Osteocyte (in vitro differentiated cells): ENCODE measurements at places on chromosomes 2 and 18. TPM values are rescaled to one million over a fixed set of nuclear protein-coding genes. Genes with fewer than 3 reads are reported as not detected.

Gene MDH1B
- total RNA-seq = 1.2 and 1.3 TPM in 2 replicates

Gene MXD1
- 7.9 and 8.2 TPM in 2 replicates for total RNA-seq

Gene PROKR1
- total RNA-seq = not detected in 2 replicates

Gene ATP8B1
- 38.5 and 38.7 TPM in 2 replicates for total RNA-seq

Gene CD8B2
- not detected in 2 replicates for total RNA-seq

GRCh38 chr2:102266204-102266603 lies 45.2 kb upstream of the IL1RL1 start:
- DNase-seq = no peak
- H3K36me3 ChIP-seq = no peaks in the 10 kb centered on the region
- H3K4me3 ChIP-seq = no peak overlapping the region
- H3K27ac ChIP-seq = no peak overlapping the region
- no peaks in the 10 kb centered on the region for H3K4me1 ChIP-seq

GRCh38 chr2:222305516-222306392 lies 7.0 kb upstream of the PAX3 start:
- H3K4me3 ChIP-seq = peak overlapping the region; percentile 82
- H3K27me3 ChIP-seq = peaks cover 98% of the 10 kb centered on the region
- peak; percentile 84 for DNase-seq
- no peak overlapping the region for H3K27ac ChIP-seq
- no peaks in the 10 kb centered on the region for H3K36me3 ChIP-seq

- H3K27ac ChIP-seq = peak overlapping the region; percentile 38
- H3K27me3 ChIP-seq = no peaks in the 10 kb centered on the region
- H3K4me3 ChIP-seq = no peak overlapping the region
- no peak for DNase-seq
Observed at GRCh38 chr2:200471324-200471848, 38.5 kb downstream of the KCTD18 start.

DNA sequence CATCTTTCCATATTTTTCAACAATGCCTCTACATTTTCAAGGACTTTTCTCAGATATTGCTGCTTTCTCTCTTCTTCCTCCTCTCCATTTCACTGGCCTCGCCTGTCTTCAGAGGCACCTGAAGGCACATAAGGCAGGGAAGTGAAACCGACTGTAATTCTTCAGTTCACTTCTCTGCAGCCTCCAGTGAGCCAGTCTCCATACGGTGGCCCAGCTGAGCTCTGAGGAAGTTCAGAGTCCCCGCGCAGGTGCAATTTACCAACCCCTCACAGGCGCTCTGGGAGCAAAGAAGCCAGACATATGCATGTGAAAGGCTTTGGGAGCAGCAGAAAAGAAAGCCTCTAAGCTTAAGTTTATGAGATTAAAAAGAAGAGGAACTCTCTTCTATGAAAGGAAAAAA lies 12.4 kb downstream of the KLHL14 start:
- no peak for DNase-seq
- H3K27ac ChIP-seq = no peak overlapping the region
- H3K27me3 ChIP-seq = peaks cover 23% of the 10 kb centered on the region
- H3K4me3 ChIP-seq = no peak overlapping the region
- no peaks in the 10 kb centered on the region for H3K4me1 ChIP-seq

DNA sequence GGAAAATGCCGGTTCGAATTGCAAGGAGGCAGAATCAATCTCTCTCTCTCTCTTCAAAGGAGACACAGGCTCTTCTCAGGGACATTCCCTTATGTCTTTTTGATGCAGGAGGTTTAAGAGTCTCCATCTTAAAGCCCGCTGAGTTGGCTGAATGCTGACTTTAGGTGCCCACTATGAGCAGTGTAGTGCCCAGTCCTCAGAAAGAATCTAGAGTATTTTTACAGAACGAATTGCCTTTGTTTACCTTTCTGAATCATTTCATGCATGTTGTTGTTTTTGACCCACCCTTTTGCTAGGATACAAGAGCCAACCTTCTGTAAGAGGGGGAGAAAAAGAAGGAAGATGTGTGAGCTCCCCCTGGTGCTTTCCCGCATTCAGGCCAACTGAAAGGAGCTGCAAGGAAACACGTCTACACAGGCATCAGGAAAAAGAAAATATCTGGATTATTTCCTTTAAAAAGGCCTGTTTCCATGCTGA lies 193.5 kb upstream of the TCF4 start:
- H3K4me1 ChIP-seq = peaks cover 28% of the 10 kb centered on the region
- H3K27ac ChIP-seq = no peak overlapping the region
- no peak overlapping the region for H3K4me3 ChIP-seq
